Hair follicle dermal papilla cell (primary cell): ENCODE measurements at places on chromosomes 4 and X. TPM values are rescaled to one million over a fixed set of nuclear protein-coding genes. Genes with fewer than 3 reads are reported as not detected.

Gene EXOC1L
- total RNA-seq = not detected in 2 replicates

Gene IBSP
- total RNA-seq = 0.16 TPM in 1 of 2 replicates, not detected in the other

Gene TDO2
- total RNA-seq = 0.81 and 1.5 TPM in 2 replicates

Gene CLNK
- total RNA-seq = not detected in 2 replicates

Gene UGT2B15
- not detected in 2 replicates for total RNA-seq

Gene NUDT10
- 2.8 and 3.3 TPM in 2 replicates for total RNA-seq

Gene SLIT2
- total RNA-seq = 92.7 and 110 TPM in 2 replicates

Gene XK
- under 0.01 TPM in 2 replicates for total RNA-seq

Gene DCAF4L1
- 0.16 TPM in 1 of 2 replicates, not detected in the other for total RNA-seq

Gene CTAG1A
- total RNA-seq = not detected in 2 replicates

Gene PDLIM3
- 0.12 TPM in 1 of 2 replicates, not detected in the other for total RNA-seq

Gene ARHGAP6
- total RNA-seq = 0.97 and 1.1 TPM in 2 replicates
